AG09319 (cell line): ENCODE measurements at places on chromosomes 2 and 18.

- no peak for DNase-seq
Measured at GRCh38 chr2:29326926-29327325, 211.7 kb downstream of the CLIP4 start.

- no peak for DNase-seq
Measured at GRCh38 chr2:16640001-16640700, 25.5 kb downstream of the CYRIA start.

GRCh38 chr2:132503701-132504100 is 87.1 kb downstream of the GPR39 start:
- DNase-seq, result peak; percentile 11

DNA sequence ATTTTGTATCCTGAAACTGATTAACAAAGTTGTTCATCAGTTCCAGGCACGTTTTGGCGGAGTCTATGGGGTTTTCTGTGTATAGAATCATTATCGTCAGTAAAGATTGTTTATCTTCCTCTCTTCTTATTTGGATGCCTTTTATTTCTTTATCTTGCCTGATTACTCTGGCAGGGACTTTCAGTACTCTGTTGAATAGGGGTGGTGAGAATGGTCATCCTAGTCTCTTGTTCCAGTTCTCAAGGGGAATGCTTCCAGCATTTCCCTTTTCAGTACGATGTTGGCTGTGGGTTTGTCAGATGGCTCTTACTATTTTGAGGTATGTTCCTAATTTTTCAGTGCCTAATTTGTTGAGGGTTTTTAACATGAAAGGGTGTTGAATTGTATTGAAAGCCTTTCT is 14.0 kb upstream of the SPDYA start:
- DNase-seq, result no peak

- peak; percentile 81 for DNase-seq
Measured at GRCh38 chr2:43426305-43427031, 169.4 kb downstream of the THADA start.

DNA sequence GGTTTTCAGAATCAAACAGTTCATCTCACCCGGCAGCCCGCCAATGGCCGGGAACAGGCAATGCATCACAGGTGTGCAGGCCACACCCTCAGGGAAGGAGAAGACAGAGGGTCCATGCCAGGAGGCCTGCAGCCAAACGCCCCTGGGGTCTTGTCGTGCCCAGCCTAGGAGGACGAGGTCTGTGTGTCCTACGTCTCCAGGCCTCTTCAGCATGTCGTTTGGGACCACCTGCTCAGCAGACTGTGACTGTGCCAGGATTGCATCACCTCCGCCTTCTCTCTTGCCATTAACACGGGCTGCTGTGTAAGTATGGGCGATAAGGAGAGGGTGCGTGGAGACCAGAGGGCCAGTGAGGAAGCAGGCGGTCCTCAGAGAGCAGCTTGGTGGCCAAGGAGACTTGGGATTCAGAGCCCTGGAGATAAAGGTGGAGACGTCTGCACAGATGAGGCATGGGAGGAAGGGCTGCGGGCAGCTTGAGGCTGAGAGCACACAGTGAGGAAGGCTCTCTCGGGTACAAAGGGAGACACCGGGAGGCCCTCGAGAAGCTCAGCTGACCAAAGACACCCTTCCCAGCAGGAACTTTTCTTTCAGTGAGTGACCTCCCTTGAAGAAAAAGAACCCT is 37.4 kb upstream of the KLHL29 start:
- no peak for DNase-seq

GRCh38 chr2:15673919-15674636 is 82.4 kb downstream of the DDX1 start:
- DNase-seq, result no peak

DNA sequence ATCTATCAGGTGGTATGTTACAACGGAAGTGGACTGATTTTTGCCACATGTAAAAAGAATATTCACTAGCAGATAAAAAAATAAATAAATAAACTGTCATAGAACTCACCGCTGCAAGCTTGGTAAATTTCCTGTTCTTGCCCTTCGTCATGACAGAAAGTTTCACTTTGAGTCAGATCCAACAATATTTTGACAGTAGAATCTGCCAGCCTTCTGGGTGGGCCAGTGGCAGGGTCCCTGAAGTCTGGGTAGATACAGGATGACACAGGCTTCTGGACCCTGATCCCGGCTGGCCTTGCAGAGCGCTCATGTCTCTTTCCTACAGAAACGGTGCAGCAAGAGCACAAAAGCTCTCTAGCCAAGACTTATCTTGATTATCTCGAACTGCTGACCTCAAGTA is 97.8 kb upstream of the PMAIP1 start:
- DNase-seq, result no peak

DNA sequence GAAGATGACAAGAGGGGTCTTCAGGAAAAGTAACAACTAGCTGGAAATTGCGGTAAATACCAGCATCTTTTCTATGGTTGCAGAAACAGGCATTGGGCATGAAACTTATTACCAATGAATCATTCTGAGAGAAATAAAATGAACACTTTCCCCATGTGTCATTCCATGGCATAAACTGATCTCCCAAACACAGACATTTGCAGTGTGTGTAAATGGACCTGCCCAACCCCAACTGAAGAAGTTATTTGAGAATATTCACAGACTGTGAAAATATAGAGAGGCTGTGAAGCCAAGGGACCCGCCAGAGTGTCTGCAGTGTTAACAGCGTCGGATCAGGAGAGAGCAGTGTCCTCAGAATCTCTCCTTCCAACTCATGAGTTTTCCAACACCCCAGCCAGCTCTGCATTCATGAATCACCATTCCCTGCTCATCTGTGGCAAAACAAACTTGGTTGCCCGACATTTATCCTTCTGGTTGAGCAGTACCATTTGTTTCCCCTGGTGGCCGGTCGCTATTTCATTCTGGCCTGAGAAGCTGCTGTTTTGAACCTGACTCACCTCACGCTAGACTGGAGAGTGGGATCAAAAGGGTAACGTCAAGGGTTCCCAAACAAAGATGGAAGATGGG is 238.4 kb downstream of the PID1 start:
- no peak for DNase-seq

DNA sequence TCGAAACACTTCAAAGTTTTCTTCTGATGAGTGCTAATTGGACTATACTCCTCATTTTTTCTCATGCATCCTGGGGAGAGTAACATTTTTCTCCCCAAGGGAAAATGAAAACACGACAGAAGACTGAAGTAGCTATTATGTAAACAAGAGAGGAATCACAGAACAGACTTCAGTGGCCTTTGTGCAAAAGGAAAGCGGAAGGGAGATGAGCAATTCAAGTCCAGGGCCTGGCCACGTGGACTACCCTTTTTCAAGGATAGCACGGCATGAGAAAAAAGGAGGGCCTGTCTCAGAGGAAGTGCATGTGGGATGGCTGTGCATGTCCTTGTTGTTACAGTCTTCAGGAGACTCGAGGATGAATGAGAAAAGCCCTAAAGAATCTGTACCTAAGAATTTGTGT is 43.8 kb upstream of the KCNE4 start:
- no peak for DNase-seq

GRCh38 chr2:74583504-74583903 is 29.0 kb downstream of the DOK1 start:
- no peak for DNase-seq

GRCh38 chr18:41324934-41325333 is 630.1 kb upstream of the PIK3C3 start:
- no peak for DNase-seq

DNA sequence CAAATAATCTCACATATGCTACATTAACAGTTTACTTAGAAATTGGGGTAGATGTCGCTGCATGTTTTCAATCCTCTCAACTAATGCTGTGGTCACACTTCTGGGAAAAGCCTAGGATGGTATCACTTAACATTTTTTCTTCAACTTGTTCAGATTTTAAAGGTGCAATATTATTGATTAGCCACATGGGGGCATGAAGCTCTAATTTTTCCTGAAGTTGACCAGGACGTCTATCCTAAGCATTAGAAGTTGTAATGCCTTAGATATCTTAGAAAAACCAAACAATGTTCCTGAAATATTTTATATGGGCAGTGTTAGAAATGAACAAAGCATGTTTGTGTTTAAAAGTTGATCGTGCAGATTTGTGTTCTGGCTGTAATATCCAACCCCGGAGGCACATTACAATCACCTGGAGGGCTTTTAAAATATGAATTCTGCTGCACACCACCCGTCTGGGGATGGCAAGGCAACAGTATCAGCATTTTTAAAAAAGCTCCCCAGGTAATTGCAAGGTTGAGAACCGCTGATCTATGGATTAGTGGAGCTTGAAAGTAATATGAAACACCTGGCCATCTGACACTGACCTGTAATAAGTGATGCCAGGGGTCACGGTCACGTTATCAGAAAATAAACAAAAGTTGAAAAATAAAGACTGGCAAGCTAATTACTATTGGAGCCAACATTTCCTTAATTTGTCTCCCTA is 100.5 kb upstream of the LMAN1 start:
- no peak for DNase-seq

GRCh38 chr2:3490191-3491170 is 28.9 kb downstream of the ADI1 start:
- DNase-seq, result no peak

DNA sequence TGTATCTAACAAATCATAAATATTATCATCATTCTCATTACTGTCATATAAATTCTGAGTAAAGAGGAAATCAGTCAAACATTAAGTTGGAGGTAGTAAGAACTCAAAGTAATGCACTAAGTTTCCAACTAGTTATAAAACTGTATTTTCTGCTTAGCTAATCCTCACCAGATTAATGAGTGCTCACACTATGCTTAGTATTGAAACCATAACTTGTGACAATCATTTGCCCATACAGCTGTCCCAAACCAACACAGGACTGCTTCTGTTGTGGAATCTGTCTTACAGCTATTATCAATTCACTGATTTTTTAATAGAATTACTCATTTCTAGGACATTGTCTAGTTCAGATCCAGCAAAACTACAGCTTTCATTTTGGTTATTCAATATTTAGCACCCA is 41.5 kb upstream of the TANK start:
- no peak for DNase-seq

- DNase-seq, result no peak
Measured at GRCh38 chr2:187924293-187924692, 367.4 kb upstream of the GULP1 start.

DNA sequence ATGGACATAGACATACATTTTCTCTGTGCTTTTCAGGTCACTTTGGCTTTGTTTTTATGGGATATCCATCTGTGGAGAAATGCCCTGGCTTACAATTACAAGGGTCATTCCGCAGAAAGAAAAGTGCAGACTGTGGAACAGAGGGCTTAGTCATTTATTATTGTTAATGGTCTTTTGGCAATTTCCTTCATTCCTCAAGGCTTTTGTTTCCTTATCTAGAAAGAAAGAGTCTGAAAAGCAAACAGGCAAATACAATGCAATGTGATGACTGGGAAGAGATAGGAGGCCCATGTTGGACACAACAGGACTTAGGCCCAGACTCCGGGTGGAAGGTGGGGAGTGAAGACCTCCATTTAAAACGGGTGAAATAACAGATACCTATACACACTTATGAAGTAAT is 129.5 kb upstream of the CAVIN2 start:
- peak; percentile 35 for DNase-seq

- no peak for DNase-seq
Measured at GRCh38 chr18:14916851-14917250, 168.9 kb downstream of the ANKRD30B start.

DNA sequence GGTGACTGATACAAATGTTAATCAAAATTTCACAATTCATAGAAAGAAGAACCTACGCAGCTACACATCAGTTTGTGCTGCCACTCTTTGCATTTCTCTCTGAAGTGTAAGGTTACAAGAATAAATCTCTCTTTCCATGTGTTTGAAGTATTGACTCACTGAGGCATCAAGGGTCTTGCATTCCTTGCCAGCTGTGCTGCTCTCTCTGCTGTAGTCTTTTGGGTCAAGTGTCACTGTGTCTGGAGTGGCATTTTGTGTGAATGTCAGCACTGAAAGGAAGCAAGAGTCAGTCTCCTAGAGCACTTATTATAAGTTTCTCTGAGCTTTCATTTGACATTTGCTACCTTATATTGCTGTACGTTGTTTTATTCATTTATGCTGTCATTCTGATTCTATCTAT is 1696.1 kb upstream of the LRRTM1 start:
- no peak for DNase-seq

DNA sequence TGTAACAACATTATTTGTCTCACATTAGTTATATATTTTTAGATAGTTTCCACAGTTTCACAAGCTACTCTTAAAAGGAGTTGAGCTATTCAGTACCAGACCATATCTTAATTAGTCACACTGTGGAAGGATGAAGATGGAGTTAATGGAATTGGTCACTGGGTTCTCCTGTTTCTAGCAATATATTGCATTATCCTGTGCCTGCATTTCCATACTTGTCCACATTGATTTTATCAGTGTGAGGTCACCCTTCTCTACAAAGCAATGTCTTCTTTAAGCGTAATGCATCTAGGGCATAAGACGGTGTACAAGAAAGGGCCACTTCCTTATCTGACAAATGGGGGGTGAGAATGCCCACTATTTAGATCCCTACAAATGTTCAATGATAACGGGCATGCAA is 216.8 kb upstream of the TANK start:
- no peak for DNase-seq

DNA sequence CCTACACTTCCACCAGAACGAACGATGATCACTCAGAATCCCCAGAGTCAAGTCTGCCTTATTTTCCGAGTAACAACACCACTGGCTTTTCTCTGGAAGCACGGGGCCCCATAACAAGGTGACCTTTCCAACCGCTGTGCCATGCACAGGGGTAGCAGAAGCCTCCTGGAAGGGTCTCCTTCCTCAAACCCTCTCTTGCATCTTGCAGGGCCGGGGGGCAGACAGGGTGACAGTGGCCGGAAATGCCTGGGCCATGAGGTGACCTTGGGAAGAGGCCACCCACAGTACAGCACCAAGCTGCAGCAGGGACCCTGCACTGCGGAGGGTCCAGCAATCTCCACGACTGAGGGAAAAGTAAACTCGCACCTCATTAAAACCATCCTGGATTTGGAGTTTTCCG is 108.5 kb downstream of the PXDN start:
- DNase-seq, result no peak

DNA sequence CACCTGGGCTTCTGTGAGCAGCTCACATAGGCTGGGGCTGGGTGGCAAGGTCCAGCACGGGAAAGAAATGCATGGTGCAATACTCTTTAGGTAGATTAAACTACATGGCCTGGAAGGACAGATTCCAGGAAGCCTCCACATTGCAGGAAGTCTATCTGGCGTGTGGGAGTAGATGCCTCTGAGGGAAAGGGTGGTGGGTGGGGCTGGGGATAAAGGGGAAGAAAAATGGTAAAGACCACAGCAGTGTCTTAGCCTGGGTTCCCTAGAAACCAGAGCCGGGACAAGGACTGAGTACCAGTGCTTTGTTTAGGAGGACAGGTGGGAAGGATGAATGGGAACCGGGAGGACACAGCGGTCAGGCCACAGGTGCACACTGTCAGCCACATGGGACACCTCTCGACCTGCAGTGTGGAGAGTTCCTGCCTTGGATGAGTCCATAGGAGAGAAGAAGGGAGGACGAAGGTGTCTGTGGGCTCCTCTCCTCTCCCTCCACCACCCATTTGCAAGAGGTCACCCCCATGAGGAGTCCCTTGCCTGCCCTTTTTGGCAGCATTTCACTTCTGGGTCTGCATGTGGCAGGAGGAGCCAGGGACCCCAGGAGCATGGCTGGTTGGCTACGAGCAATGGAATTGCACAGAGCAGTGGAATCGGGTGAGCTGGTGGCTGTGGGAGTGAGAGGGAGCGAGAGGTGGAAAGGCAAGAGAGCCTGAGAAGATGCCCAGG is 91.5 kb upstream of the HS6ST1 start:
- DNase-seq, result no peak
